ENCODE measurements at places on chromosomes 7 and 10. TPM values are rescaled to one million over a fixed set of nuclear protein-coding genes. Genes with fewer than 3 reads are reported as not detected.

DNA sequence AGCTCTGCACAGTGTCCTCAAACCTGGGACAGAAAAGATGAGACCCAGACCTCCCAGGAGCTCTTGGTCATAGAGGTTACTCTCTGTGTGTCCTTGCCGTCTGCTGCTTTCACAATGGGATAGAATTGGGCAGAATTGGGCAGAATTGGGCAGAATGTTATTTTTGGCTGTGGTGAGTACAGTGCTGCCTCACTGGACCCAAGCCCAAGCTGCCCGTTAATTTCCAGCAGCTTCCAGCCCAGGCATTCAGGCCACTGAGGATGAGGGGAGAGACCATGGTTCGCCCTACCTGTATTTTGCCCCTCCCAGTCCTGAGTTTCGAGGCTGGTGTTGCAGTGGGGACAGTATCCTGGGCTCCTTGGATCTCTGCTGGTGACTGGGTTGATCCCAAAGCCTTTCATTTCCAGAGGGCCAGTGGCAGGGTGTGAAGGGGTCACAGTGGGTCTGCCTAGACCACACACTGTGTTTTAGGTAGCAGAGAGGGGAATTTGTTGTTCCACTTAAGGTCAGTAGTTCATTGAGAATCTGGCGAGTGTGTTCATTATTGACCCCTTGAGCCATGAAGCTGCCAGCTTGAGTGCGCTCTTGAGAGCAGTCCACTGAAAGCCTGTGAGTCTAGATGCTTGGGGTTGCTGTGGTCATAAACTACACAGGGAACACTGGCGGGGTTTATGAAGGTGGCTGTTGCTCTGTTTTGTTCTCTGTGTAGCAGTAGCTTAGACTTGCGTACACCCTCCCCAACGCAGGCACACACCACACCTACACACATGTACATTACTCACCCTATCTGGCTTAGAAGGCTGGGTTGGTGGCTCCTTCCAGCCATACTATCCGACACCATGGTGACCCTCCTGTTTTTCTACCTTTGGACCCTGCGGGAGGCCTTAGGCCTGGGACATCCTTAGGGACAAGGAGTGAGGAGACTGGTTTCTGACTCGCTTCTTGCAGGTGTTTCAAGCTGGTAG is 23.5 kb downstream of the NACAD start:
- DNase-seq, result no peak

GDF10 gene
- total RNA-seq, result 6.5 TPM

- DNase-seq, result no peak
These were observed 131.4 kb upstream of the AGR3 start for GRCh38 chr7:17013204-17013603.

- DNase-seq, result no peak
These were observed 32.6 kb downstream of the CDH23 start for GRCh38 chr10:71429304-71429703.

- DNase-seq, result no peak
These were observed 67.2 kb upstream of the AQP1 start for GRCh38 chr7:30844483-30844874.

FGFBP3 gene
- 18.3 TPM for total RNA-seq

DNA sequence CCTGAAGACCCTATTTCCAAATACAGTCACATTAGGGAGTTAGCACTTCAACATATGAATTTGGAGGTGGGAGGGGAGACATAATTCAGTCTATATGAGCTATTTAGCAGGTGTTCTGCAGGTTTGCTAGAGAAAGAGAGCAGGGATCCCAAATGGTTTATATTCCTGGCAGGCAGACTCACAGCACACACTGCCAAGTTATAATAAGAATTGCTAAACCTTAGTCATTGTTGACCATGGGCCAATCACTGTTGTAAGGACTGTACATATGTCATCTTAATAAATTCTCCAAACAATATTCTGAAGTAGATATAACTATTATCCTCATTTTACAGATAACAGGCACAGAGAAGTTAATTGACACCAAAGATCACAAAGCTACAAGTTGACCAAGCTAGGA is 1.5 kb upstream of the CCDC3 start:
- DNase-seq, result no peak

- no peak for DNase-seq
These were observed 197.2 kb downstream of the ADARB2 start for GRCh38 chr10:1540144-1540543.

TSPAN33 gene
- 4.1 TPM for total RNA-seq

DNA sequence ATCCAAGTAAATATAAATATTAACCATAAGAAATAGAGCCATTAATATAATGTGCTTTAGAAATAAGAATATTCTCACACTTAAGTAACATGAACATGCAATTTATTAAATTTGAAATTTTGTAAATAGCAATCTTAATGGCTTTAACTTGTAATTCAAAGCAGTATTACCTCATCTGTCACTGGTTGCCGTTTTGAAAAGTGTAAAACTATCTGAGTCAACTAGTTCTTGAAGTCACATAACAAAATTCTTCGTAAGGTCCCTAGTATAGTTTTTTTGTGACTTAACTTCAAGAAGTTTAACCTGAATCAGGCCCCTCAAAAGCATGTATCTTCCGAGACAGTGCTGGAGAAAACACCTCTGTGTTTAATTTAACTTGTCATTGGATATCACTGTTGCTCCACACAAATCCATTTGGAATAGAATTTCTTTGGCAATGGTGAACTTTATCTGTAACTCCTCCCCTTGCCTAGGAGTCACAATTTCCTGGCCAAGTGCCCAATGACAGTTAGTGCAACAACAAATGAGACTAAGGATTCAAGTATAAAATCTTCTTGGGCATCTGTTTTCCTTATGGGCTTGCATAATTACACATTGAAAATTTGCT is 47.1 kb downstream of the NT5C2 start:
- DNase-seq, result no peak

DNA sequence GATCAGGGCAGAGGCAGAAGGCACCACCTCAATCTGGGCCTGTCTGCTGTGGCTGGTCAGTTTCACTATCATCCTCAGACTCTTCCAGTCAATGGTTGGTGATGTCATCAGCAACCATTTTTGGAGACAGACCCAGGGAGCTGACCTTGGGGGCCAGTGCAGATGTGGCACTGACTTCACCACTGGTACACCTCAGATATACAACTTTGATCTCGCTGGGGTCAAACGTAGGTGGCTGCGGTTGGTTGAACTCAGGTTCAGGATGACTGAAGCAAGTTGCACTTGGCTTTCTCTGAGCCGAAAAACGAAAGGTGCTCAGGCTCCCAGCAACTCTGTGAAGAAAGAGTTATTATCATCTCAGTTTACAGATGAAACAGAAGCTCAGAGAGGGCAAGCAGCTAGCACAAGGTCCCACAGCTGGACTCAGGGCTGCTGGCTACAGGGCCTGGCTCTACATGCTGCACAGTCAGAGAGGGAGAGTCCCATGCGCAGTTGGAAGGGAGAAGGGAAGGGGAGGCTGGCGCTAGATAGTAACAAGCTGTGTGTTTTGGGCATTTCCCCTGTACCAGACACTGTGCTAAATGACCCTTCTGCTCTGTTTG is 27.2 kb downstream of the ANKRD16 start:
- no peak for DNase-seq

DNA sequence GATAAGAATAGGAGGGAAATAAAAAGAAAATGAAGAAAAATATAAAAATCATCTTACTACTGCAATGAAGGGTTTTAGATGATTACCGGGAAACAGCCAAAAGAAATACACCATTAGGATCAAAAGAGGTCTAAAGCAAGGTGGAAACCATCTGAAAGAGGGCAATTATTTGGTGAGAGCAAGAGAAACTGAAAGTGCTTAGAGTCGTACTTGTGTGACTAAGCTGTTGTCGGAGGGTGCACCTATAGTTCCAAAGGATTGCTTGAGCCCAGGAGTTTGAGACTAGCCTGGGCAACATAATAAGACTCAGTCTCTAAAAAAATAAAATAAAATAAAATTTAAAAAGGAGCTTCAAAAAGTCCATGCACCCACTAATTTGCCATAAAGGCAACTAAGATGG is 169.5 kb downstream of the DKK1 start:
- no peak for DNase-seq

NKX6-2 gene
- total RNA-seq, result 0.41 TPM

GRCh38 chr10:58436071-58436470 is 50.9 kb downstream of the TFAM start:
- DNase-seq, result no peak

DNA sequence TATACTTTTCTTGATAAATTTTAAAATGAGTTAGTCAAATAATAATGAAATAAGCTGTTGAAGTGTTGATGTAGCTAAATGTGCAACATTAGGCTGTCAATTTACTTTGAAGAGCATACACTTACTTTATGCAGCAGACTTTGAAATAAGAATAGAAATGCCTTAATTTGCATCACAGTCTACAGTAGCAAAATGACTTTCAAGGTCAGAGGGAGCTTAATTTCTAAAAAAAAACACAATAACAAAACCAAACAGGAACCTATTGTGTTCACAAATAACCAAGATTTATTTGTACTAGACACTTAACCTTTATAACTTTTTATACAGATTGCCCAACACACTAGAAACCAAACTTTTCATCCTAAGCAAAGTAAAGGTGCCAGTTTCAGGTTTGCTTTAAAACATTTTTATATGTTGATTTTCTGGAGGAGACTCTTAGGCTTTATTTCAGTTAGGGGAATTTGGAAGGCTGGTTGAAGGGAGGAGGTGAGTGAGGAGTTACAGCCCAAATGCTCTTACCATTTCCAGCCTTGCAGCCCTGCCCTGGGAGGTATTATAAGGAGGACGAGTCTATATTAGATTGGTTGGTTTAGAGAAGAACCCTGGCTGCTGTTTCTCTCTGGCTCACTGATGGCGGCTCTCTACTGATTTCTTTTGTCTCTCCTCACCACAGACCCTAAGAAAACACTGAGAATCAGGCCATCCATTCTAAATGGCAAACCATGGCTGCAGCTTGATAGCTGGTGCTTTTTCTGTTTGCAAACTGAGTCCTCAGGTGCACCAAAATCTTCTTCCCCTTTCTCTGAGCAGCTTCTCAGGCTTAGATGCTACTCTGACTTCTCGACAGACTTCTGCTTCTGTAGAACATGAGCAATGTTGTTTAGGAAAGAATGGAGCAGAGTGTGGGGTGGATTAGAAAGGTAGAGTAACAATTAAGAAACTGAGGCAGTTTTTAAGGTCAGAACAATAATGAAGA is 55.2 kb upstream of the RPA3 start:
- DNase-seq, result no peak

- DNase-seq, result no peak
These were observed 14.2 kb upstream of the GTF2IRD1 start for GRCh38 chr7:74439541-74439940.

DNA sequence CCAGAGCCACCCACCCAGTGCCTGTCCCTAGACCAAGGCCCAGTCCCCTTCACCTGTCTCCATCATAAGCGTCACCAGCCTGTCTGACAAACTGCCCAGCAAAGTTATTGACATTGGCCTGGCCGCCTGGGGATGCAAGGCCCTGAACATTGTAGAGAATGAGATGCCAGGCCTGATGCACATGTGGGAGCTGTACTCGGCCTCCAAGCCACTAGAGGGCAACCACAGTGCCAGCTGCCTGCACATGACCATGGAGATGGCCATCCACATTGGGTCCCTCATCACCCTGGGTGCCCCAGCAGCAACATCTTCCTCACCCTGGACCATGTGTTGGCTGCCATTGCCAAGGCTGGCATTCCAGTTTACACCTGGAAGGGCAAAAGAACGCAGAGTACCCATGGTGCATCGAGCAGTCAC is 63.7 kb upstream of the ANTXRL start:
- DNase-seq, result no peak

RBM20 gene
- 0.41 TPM for total RNA-seq

GRCh38 chr7:107630342-107630741 is 30.3 kb upstream of the SLC26A4 start:
- no peak for DNase-seq

DNA sequence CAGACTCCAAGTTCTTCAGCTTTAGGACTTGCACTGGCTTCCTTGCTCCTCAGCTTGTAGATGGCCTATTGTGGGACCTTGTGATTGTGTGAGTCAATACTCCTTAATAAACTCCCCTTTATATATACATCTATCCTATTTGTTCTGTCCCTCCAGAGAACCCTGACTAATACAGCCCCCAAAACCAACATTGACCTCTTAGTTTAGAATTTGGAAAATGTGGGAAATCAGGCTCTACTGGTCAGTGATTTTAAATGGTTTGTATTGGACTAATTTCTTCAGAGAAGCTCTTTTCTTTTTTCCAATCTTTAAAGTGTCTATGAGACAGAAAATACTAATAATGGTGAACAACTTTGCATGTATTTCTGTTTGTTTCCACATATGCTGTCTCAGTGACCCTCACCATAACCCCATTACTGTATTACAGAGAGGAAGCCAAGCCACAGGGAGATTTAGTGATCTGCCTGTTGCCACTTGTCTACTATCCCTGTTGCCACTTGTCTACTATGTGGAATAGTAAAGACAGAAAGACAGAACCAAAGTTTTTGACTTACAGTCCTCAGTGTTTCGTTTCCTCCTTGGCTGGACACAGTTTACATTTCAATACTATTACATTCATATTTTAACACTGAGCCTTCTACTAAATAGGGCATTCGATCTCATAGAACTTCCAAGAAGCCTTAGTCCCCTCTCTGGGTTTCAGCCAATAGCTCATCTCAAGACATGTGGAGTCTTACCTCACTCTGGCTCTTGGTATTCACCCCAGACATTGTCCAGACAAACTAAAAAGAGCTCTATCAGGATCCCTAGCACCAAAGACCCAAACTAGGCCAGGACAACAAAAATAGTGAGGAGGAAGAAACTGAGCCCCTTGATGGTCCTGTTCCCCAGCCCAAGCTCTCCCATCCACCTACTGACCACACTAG is 121.0 kb downstream of the AKR1D1 start:
- DNase-seq, result no peak

GRCh38 chr10:33334805-33335550 is 511 bp upstream of the NRP1 start:
- peak; percentile 67 for DNase-seq

GRCh38 chr7:28942168-28942567 is 16.0 kb downstream of the TRIL start:
- no peak for DNase-seq

GRCh38 chr10:9681655-9682054 is 1336.0 kb upstream of the CELF2 start:
- no peak for DNase-seq

NPTX2 gene
- 6.5 TPM for total RNA-seq

NACAD gene
- 4.9 TPM for total RNA-seq

GRCh38 chr10:87753995-87754866 is 63.8 kb downstream of the ATAD1 start:
- no peak for DNase-seq

- no peak for DNase-seq
These were observed 33.3 kb upstream of the FGFR2 start for GRCh38 chr10:121631365-121632029.

MRLN gene
- total RNA-seq, result not detected

- DNase-seq, result no peak
These were observed 37.8 kb downstream of the SRPK2 start for GRCh38 chr7:105350906-105351305.

GRCh38 chr10:46299536-46300369 is 13.0 kb downstream of the ANTXRL start:
- no peak for DNase-seq

PRLHR gene
- total RNA-seq, result 2.4 TPM

- DNase-seq, result peak; percentile 26
These were observed 98.9 kb downstream of the DYNC1I1 start for GRCh38 chr7:95871075-95871848.

- DNase-seq, result no peak
These were observed 15.9 kb upstream of the CD36 start for GRCh38 chr7:80622541-80622940.
